ENCODE measurements at places on chromosomes 2 and 18.

DNA sequence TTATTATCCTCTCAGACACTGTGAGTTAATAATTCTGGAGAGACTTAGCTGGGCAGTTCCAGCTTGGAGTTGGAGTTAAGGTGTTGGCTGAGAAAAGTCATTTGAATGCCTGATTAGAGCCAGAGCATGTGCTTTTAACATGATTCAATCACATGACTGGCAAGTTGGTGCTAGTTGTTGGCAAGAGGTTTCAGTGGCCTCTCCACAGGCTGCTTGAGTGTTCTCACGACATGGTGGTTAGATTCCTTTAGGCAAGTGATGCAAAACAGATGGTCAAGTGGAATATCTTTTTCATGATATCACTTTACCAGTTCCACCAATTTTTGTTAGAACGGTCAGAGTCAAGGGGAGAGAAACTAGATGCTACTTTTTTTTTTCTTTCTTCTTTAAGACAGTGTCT lies 262.7 kb upstream of the FN1 start:
- DNase-seq: peak; percentile 98

DNA sequence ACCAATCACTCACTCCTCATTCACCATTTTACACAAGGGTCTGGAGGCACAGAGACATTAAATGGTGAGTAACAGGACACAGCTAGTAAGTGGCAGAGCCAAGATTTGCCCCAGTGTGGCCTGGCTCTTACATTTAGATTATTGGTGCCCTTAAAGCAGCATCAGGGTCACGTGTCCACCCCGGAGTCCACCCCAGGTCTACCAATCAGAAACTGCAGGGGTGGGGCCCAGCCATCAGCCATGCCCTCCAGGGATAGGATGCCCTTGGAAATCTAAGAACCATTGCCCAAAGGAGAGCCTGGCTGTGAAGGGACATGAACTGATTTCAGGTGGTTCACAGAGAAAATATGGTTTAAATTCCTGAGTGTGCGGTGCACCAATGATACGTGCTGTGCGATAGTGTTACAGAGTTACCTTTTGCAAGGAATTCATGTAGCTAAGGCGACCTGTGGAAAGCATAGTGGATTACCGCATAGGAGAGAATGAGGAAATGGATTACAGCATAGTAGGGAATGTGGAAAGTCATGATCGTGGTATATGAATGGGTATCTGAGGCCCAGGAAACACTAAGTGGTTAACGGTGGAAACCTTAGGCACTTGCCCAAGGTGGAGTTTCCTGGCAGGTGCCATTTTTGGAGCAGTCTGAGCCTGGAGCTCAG lies 17.8 kb downstream of the IGFBP5 start:
- DNase-seq: no peak

DNA sequence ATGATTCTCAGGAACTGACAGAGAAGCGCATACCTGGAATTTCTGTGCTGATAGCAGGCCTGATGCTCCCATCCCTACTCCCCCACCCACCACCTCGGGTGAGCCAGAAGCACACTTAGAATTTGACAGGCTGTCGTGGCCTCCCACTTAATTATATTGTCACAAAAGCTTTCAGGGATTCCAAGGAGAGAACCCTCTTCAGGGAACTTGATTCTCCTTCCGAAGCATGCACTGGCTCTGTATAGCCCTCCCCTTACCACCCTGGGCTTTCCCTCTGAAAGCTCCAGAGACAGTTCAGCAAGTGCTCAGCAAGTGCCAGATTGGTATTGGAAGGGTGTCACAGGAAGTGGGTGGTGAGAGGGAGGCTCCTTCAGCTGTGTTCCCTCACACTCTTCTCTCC lies 252.5 kb upstream of the SIX2 start:
- no peak for DNase-seq

GRCh38 chr2:121613774-121614173 lies 35.5 kb downstream of the CLASP1 start:
- DNase-seq: peak; percentile 31
